ENCODE measurements at places on chromosomes 1 and 21.

- DNase-seq, result peak; percentile 94
Observed at GRCh38 chr1:194289569-194290266, 1103.3 kb upstream of the B3GALT2 start.

DNA sequence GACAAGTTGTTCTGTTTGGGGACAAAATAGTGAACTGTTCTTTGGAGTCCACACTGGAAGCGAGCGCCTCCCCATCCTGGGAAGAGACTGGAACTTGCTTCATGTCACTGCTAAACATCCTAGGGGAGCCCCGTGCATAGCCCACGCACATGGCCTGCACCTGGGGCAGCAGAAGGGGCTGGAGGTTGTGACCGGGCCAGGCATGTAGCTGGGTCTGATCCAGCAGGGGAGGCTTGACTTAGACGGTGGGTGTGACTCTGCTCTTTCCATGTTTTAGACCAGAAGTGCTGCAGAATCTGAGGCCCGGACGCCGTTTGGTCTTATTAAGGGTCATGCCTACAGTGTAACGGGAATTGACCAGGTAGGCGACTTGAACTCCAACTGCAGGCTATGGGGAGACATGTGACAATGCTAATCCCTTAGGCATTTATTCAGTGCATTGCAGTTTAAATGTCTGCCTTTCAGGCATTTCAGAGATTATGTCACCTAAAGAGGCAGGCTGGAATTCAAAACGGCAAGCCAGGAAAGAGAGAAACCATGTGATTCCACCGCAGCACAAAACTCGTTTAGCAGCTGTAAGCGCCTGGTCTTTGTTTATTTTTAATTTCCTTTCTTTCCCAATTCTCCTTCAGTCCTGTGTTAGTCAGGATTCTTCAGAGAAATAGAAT lies 21.8 kb downstream of the CAPN9 start:
- no peak for DNase-seq

DNA sequence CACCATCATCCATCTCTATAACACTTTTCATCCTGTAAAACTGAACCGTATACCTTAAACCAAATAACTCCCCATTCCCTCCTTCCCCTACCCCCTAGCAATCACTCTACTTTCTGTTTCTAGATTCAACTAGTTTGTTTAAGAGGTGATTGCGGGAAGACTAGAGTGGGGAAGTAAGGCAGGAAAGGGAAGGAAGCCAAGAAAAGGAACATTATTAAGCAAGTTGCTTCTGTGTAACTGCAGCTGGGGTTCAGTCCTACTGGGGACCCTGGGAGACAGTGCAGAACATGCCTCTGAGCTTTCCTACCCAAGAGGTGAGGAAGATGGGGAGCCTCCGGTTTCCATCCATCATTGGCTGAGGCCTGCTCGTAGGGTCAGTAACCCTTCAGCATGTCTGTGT lies 28.9 kb upstream of the H3-3A start:
- no peak for DNase-seq

GRCh38 chr1:51534447-51534846 lies 15.4 kb upstream of the EPS15 start:
- no peak for DNase-seq

DNA sequence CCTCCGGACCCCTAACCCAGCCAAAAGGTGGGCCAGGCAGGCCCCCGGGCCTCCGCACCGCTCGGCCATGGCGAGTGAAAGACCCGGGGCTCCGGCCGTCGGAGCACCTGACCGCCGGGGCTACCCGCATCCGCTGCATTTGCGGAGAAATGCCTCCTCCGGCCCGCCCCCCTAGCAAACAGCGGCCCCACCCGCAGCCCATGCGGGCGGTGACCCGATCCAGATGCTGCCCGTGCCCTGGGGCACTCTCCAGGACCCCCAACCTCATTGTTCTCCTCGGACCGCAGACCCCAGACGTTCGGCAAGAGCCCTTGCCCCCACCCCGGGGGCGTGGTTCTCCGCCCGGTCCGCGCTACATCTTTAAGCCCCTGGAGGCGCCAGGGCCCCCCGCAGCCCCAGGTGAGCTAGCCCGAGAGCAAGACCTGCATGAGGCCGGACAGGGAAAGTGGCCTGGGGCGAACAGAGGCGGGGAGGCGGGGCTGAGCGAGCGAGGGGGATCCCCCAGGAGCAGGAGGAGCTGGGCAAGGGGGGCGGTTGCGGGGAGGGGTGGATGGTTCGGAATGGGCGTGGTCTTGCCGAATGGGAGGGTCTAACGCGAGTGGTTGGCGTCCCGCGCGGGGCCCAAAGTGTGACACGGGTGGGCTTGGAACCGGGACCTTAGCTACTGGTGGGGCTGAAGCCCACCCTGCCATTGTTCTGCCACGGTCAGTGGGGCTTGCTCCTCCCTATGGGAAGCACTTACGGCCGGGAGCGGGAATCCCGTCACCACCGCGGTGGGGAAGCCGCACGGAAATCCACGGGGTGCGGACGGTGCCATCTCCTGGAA lies 6.3 kb upstream of the CRYBG2 start:
- DNase-seq, result no peak

DNA sequence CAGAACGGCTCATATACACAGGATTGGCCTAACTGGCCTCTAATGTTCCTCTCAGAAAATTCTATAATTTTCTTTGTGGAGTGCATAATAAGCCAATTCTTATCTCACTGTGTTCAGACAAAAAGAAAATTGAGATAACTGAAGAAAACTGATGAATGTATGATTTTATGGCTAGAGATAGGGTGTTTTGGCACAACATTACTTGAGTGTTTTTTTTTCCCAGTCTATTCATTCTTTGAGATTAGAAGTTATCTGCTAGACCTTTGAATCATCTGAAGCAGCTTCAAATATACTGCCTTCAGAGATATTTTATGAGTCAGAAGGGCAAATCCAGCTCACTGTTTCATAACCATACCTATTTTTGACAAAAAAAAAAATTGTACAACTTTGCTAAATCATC lies 85.6 kb downstream of the VAV3 start:
- no peak for DNase-seq

DNA sequence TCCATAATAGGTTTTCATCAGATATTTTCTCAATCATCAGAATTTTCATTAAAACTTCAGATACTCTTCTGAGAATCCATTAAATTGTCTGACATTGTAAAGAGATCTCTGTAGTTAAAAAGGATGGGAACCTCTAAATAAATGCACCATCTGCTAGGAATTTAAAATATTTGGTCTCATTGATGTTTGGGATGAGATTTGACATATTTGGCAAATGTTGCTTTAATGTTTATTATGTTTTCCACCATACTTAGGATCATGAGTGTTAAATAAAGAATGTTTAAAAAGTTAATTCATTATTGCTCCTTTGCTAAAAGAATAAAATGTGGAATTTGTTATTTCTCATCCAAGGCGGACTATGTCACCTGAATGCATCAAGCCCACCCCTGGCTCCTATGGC lies 85.5 kb upstream of the VANGL1 start:
- no peak for DNase-seq

DNA sequence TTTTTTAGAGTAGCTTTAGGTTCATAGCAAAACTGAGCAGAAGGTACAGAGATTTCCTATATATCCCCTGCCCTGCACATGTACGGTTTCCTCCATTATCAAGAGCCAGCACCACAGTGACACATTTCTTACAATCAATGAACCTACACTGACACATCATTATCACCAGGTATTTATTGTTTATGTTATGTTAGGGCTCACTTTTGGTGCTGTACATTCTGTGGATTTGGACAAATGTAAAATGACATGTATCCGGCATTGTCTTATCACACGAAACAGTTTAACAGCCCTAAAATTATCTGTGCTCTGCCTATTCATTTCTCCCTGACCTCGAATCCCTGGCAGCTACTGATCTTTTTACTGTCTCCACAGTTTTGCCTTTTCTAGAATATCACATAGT lies 93.7 kb upstream of the DPH5 start:
- no peak for DNase-seq

Data from Karpas-422 (cell line).